ENCODE measurements at places on chromosomes 2 and 18. TPM values are rescaled to one million over a fixed set of nuclear protein-coding genes. Genes with fewer than 3 reads are reported as not detected.

- no peak overlapping the region for H3K4me3 ChIP-seq
- H3K4me1 ChIP-seq, result peaks cover 31% of the 10 kb centered on the region
- H3K36me3 ChIP-seq, result no peaks in the 10 kb centered on the region
- no peak for DNase-seq
- H3K27me3 ChIP-seq, result no peaks in the 10 kb centered on the region
Observed at GRCh38 chr2:177249038-177249437, 15.5 kb downstream of the NFE2L2 start.

Gene IL1F10
- not detected for total RNA-seq

DNA sequence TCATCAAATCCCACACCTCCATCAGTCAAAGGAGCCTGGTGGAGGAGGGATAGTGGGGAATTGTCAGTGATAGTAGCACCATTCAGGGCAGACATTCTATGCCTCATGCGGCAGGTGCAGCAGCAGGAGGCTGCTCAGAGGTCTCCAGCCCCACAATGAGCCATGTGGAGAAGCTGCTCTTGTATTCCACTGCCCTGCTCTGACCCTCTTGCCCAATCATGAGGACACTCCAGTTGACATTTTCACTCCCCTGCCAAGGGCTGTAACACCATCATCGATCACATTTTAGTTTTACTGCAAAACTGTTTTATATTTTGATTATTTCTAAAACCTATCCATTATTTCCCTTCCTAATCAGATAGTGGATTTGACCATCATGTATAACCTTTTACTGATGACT is 487.6 kb upstream of the KLHL29 start:
- H3K4me1 ChIP-seq, result no peaks in the 10 kb centered on the region
- DNase-seq, result no peak
- no peaks in the 10 kb centered on the region for H3K36me3 ChIP-seq
- no peak overlapping the region for H3K27ac ChIP-seq
- H3K4me3 ChIP-seq, result no peak overlapping the region

Gene RASGRP3
- total RNA-seq, result 12.0 TPM

DNA sequence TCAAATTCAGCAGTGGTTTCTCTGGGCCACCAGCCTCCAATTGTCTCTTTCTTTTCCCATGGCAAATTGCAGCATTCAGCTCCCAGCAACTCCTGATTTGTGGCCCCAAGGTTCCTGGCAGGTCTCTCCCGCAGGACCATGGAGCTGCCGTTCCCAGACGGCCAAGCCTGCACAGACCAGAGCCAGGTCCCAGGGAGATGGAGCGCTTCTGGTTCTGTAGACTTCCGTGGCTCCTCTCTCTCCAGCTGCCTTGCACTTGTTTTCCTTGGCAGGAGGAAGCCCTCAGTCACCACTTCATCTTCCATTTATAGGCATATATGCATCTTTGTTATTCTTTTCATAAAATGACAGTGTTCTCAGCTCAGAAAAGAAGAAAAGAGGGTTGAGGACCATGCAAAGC is 21.7 kb downstream of the TNP1 start:
- H3K4me1 ChIP-seq, result peaks cover 8% of the 10 kb centered on the region
- no peaks in the 10 kb centered on the region for H3K36me3 ChIP-seq
- DNase-seq, result no peak
- no peaks in the 10 kb centered on the region for H3K27me3 ChIP-seq

DNA sequence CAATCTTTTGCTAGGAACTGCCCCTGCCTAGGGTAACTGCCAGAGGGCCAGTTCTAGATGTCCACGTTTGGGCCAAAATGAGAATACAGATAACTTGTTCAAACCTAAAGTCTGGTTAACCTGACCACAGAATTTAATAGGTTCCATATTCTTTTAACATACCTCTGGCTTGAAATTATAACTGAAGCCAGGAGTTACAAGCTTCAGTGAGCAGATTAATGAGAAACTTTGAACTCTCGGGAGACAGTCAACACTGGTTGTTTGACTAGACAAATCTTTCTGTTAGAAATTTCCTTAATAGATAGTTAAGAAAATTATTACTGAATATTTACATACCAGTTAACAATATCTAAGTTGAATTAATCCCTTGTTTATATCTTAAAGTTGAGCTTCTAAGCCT is 110.0 kb upstream of the KLF7 start:
- H3K27me3 ChIP-seq, result no peaks in the 10 kb centered on the region
- DNase-seq, result no peak
- H3K4me1 ChIP-seq, result no peaks in the 10 kb centered on the region

DNA sequence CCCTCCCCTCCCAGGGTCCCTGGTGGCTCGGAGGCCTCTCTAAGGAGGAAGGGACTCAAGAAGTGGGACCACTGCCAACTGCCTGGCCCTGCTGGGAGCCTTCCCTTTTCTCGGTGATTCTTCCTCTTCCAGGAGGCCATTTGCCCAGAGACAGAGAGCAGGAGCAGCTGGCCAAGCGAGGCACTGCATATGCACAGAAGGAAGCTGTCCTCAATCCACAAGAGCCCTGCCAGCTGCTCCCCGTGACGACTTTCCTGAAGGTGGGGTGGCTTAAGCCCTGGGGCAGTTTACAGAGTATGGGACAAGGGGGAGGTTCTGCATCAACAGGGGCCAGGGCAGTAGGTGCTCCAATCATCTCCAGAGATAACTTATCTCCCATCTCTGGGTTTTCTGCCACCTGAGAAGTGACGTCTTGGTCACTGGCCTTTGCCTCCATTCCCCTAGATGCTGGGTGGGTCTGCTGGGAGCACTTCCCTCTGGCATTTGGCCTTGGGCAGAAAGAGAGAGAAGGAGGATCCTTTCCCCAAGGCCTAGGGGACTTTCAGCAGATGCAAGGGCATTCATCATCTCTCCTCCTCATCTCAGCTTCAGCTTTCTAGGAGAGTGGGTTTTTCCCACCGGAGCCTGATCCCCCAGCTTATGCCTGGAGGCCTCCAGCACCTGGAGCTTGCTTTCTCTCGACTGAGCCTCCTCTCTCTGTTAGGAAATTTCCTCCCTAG is 28.5 kb downstream of the CIB4 start:
- DNase-seq, result no peak
- H3K27ac ChIP-seq, result no peak overlapping the region
- no peaks in the 10 kb centered on the region for H3K4me1 ChIP-seq

Gene PLGLB1
- total RNA-seq, result not detected

DNA sequence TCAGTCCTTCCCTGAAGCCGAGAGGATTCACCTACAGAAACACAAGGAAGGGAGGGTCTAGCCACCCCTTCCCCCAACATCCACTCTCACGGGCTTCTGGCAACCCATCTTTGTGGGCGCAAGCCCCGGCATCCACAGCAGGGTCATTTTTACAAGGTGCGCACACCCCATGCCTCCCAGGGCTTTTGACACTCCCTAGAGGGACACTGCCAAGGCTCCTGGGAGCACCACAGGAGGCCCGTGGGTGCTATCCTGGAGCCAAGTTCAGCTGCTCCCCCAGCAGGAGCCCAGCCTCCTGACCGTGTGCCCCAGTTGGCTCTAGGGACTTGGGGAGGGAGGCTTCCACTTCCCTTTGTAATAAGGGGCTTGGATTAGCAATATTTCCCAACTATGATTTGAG is 251.6 kb downstream of the TNS1 start:
- no peak overlapping the region for H3K4me3 ChIP-seq
- no peaks in the 10 kb centered on the region for H3K4me1 ChIP-seq
- H3K27ac ChIP-seq, result no peak overlapping the region
- H3K27me3 ChIP-seq, result no peaks in the 10 kb centered on the region
- no peak for DNase-seq
- no peaks in the 10 kb centered on the region for H3K36me3 ChIP-seq

GRCh38 chr18:64519201-64519600 is 370.3 kb upstream of the LINC00305 start:
- no peaks in the 10 kb centered on the region for H3K4me1 ChIP-seq
- H3K36me3 ChIP-seq, result no peaks in the 10 kb centered on the region
- no peaks in the 10 kb centered on the region for H3K27me3 ChIP-seq
- DNase-seq, result no peak
- no peak overlapping the region for H3K4me3 ChIP-seq

DNA sequence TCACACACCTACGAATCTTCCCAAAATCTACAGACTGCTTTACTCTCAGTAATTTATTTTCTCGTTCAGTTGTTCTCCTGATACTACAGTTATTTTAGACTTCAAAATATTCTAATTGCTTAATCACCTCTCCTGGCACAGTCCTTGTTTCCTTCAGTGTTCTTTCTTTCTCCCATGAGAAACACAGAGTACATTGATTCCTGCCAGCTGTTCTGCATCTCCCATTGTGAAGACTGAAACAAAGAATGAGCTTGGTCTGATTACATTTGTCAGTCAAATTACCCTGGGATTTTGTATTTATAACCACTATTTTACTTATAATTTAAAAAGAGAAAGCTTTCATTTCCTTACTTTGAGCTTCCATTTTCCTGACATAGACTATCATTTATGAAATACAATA is 63.9 kb upstream of the TANK start:
- no peaks in the 10 kb centered on the region for H3K36me3 ChIP-seq
- H3K4me3 ChIP-seq, result no peak overlapping the region
- no peaks in the 10 kb centered on the region for H3K27me3 ChIP-seq
- H3K27ac ChIP-seq, result peak overlapping the region; percentile 24
- no peaks in the 10 kb centered on the region for H3K4me1 ChIP-seq

DNA sequence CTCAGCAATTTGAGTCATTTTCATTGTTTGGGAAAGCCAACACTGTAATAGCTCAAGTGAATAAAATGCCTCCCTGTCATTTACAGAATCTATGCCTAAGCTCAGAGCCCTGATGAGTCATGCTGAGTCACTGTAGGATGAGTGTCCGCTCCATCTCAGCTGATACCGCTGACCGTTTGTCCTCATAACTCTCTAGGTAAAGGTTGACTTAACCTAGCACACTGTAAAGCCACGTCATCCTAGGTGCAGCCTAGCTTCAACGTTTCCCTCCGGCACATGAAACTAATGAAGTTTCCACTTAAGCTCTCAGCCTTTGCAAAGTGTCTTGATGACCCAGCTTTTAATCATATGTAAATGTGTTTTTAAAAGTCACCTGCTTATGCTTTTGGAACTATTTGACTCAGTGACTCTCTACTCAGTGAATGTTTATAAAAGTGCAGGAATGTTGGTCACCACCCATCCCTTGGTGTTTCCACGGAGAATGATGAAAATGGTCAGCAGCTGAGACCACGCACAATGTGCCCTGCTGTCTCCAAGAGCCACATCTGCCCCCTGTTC is 154.0 kb downstream of the PMAIP1 start:
- H3K4me1 ChIP-seq, result no peaks in the 10 kb centered on the region
- no peak overlapping the region for H3K4me3 ChIP-seq
- no peaks in the 10 kb centered on the region for H3K27me3 ChIP-seq
- H3K36me3 ChIP-seq, result no peaks in the 10 kb centered on the region
- H3K27ac ChIP-seq, result no peak overlapping the region
- no peak for DNase-seq

DNA sequence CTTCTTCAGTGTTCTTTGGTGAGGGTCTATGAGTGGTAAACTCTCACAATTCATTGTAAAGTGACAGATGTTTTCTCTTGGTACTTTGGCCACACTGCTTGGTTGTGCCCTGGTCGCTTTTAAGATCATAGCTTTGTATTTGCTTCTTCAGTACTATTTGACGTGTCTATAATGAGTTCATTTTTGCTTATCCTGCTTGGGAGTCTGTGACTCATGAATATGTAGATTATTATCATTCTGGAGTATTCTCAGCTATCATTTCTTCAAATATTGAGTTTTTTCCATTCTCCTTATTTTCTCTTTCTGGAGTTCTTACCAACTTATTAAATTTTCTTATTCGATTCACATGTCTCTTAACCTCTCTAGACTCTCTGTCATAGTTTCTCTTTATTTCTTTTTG is 73.0 kb upstream of the HS6ST1 start:
- no peaks in the 10 kb centered on the region for H3K27me3 ChIP-seq
- no peak for DNase-seq
- no peak overlapping the region for H3K4me3 ChIP-seq

Gene POU3F3
- not detected for total RNA-seq

GRCh38 chr2:118151831-118152230 is 63.6 kb downstream of the INSIG2 start:
- no peak for DNase-seq

Gene MRO
- total RNA-seq, result 0.28 TPM

- H3K4me3 ChIP-seq, result no peak overlapping the region
- H3K4me1 ChIP-seq, result no peaks in the 10 kb centered on the region
- H3K36me3 ChIP-seq, result no peaks in the 10 kb centered on the region
- DNase-seq, result no peak
- H3K27ac ChIP-seq, result no peak overlapping the region
Observed at GRCh38 chr18:35172009-35172408, 68.8 kb upstream of the ZNF397 start.

- no peaks in the 10 kb centered on the region for H3K4me1 ChIP-seq
- no peak for DNase-seq
- H3K27me3 ChIP-seq, result no peaks in the 10 kb centered on the region
- H3K27ac ChIP-seq, result no peak overlapping the region
- H3K36me3 ChIP-seq, result no peaks in the 10 kb centered on the region
Observed at GRCh38 chr2:235458839-235459273, 35.0 kb upstream of the AGAP1 start.

DNA sequence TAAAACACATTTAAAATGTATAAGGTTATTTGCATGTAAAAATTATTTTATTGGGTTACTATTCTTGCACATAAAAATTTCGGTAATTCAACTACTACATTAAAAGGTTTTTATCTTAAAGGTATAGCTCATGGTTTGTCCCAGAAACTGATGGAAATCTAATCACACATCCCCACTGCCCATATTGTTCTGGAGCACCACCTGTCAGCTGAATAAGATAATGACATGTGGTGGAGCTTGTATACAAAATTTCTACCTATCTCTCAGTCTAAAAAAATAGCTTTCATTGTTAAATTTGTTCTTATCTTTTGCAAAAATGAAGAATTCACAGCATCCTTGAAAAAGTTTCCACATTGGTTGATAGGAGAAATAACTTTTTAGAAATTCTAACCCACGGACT is 18.3 kb downstream of the ERBB4 start:
- H3K4me1 ChIP-seq, result no peaks in the 10 kb centered on the region
- H3K4me3 ChIP-seq, result no peak overlapping the region
- no peak for DNase-seq
- H3K27me3 ChIP-seq, result no peaks in the 10 kb centered on the region
- no peaks in the 10 kb centered on the region for H3K36me3 ChIP-seq
- H3K27ac ChIP-seq, result no peak overlapping the region

- peaks cover 10% of the 10 kb centered on the region for H3K4me1 ChIP-seq
- no peak overlapping the region for H3K4me3 ChIP-seq
- H3K36me3 ChIP-seq, result no peaks in the 10 kb centered on the region
Observed at GRCh38 chr2:109244750-109245382, 115.9 kb downstream of the SH3RF3 start.

DNA sequence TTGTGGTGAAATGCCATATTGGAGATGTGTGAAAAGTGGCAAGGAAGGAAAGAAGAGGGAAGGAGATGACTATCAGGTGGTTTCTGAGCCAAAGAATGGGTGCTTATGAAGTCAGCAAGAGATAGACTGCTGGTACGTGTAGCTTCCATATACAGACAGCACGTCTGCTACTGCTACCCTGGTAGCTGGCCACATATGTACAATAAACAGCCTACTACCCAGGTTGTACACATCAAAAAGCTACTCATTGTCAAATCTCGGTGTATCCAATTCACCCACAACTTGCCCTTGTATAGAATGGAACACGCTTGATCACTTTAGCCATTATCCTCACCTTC is 761.8 kb downstream of the LRRTM4 start:
- H3K27me3 ChIP-seq, result no peaks in the 10 kb centered on the region
- no peaks in the 10 kb centered on the region for H3K36me3 ChIP-seq
- H3K4me1 ChIP-seq, result no peaks in the 10 kb centered on the region
- H3K27ac ChIP-seq, result no peak overlapping the region

- no peaks in the 10 kb centered on the region for H3K36me3 ChIP-seq
- H3K27ac ChIP-seq, result no peak overlapping the region
- DNase-seq, result no peak
- no peaks in the 10 kb centered on the region for H3K4me1 ChIP-seq
Observed at GRCh38 chr18:50970006-50970405, 2.2 kb downstream of the ELAC1 start.

- H3K27ac ChIP-seq, result peak within 1 kb of the TSS; percentile 34
- no peaks in the 10 kb centered on the region for H3K36me3 ChIP-seq
- no peak for DNase-seq
- no peaks in the 10 kb centered on the region for H3K4me1 ChIP-seq
Observed at GRCh38 chr2:238138331-238139195, at the start of gene KLHL30. Gene KLHL30, plus strand, starts transcription at chr2:238138668. Its CDS starts 2,087 bp downstream, at chr2:238140755.
